ENCODE measurements at places on chromosomes 4 and X. TPM values are rescaled to one million over a fixed set of nuclear protein-coding genes. Genes with fewer than 3 reads are reported as not detected.

Gene TMEM131L
- 24.4 TPM for total RNA-seq

Gene MAGEC3
- total RNA-seq = not detected

Gene SMS
- total RNA-seq = 111 TPM

Gene MAGEA11
- not detected for total RNA-seq

Gene MEPE
- total RNA-seq = not detected

Gene MND1
- total RNA-seq = 6.5 TPM

Gene RNF150
- total RNA-seq = 0.38 TPM

Gene RAB40AL
- 0.94 TPM for total RNA-seq

Gene MAGEA1
- total RNA-seq = not detected

Gene PPP4R3C
- total RNA-seq = not detected

Gene IL1RAPL1
- 0.06 TPM for total RNA-seq

Gene TCP11X2
- total RNA-seq = not detected

Gene SMIM10
- 1.3 TPM for total RNA-seq

Gene UGT8
- not detected for total RNA-seq

Gene MYOZ2
- total RNA-seq = not detected

Gene GBA3
- total RNA-seq = not detected

Gene ARL13A
- total RNA-seq = not detected

Gene PPEF2
- not detected for total RNA-seq

Gene CSAG2
- total RNA-seq = not detected

Gene CENPC
- total RNA-seq = 12.3 TPM

Gene ASMT
- total RNA-seq = not detected
